ENCODE measurements at places on chromosomes 1 and 21. TPM values are rescaled to one million over a fixed set of nuclear protein-coding genes. Genes with fewer than 3 reads are reported as not detected.

The C1orf141 gene
- 0.70 TPM for total RNA-seq

The ADAM30 gene
- total RNA-seq = not detected

The ACTN2 gene
- not detected for total RNA-seq

The PRAMEF33 gene
- not detected for total RNA-seq

Measured in activated CD4-positive, alpha-beta memory T cell treated with anti-CD3 and anti-CD28 coated beads for 36 hours (primary cell).